Stimulated activated CD4-positive, alpha-beta T cell treated with anti-CD3 and anti-CD28 coated beads, Interleukin-12 subunit alpha, Interleukin-12 subunit beta, amount 100 ng/mL, for 48 hours (primary cell): ENCODE measurements at places on chromosomes 4 and X.

DNA sequence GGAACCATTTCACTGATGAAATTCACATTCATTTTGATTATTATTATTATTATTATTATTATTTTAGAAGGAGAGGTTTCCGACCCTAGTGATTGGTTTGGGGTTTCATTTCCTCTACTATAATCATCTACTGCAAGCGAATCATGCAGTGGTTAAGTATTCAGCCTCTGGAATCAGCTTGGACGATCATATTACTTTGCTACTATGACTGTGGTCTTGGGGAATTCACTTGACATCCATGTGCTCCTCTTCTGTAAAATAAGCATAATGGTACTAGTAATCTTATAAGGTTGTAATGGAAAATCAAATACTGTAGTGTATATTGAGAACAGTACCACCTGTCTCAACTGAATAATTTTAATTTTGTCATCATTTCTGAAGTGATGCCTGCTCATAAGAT lies 132.1 kb upstream of the SLC4A4 start:
- DNase-seq: no peak

- DNase-seq: no peak
Observed at GRCh38 chrX:1860936-1861594, 246.2 kb downstream of the ASMT start.

DNA sequence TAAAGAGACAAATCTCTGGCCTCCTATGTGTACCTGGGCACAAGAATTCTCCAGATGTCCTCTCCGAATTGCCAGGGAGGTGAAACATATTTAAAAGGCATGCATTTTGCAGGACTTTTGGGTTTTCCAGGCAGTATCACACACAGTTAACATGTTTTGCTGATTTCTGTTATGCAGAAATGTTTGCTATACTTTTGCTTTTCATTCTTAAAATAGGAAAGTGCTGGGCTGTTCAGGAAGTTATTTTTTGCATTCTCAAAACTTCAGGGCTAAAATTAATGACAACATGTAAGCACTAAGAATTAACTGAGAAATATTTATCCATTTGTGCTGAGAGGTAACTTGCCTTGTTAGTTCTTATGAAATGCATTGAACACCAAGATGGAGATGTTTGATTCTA lies 390.7 kb upstream of the CTSO start:
- no peak for DNase-seq

DNA sequence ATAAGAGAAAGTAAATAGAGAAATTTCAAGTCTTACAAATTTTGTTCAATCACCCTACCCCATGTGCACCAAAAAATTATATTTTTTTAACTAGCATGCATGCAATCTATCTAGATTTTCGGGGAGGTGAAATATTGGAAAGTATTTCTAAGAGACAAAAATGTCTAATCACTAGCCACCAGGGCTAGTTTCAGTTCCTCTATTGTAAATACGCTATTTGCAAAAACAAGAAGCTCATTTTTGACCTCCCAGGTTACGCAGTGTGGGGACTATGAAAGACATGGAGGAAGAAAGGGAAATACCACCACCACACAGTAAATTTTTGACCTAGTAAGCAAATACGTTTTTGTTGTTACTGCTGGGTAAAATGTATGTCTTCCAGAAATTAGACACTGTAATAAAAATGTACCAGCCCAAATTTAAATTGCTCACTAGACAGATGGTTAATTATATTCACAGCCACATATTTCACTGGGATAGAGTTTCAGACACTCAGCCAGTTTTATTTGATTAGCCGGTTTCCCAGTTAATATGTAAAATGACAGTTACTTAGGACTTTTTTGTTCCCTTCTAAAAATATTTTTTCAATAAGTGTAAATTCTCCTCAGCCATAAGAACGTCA lies 2.2 kb downstream of the NEXMIF start:
- no peak for DNase-seq

DNA sequence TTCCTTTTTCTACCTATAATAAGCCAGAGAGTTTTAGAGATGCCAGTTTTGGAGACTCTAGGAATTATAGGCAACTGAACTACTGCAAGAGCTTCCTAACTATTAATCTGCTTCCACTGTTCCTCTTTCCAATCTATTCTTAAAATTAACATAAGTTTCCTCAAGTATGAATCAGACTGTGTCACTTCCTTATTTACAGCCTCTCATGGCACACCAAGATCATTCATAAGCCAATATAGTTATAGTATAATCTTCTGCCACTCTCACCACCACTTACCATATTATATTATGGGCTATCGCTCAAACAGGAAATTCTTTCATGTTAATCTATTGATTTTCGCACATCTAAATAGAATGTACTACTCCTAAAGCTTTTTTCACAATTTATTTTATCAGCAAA lies 383.5 kb downstream of the STPG2 start:
- DNase-seq: no peak

- DNase-seq: no peak
Observed at GRCh38 chr4:138639018-138639741, 376.4 kb upstream of the NOCT start.

DNA sequence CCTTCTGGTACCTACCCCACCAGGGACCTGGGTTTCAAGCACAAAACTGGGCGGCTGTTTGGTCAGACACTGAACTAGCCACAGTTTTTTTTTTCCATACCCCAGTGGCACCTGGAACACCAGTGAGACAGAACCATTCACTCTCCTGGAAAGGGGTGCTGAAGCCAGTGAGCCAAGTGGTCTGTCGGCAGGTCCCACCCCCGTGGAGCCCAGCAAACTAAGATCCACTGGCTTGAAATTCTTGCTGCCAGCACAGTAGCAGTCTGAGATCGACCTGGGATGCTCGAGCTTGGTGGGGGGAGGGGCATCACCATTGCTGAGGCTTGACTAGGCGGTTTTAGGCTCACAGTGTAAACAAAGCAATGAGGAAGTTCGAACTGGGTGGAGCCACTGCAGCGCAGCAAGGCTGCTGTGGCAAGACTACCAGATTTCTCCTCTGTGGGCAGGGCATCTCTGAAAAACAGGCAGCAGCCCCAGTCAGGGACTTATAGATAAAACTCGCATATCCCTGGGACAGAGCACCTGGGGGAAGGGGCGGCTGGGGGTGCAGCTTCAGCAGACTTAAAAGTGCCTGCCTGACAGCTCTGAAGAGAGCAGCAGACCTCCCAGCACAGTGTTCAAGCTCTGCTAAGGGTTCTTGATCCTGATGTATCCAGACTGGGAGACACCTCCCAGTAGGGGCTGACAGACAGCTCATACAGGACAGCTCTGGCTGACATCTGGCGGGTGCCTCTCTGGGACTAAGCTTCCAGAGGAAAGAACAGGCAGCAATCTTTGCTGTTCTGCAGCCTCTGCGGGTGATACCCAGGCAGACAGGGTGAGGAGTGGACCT lies 223.0 kb downstream of the COX18 start:
- no peak for DNase-seq

DNA sequence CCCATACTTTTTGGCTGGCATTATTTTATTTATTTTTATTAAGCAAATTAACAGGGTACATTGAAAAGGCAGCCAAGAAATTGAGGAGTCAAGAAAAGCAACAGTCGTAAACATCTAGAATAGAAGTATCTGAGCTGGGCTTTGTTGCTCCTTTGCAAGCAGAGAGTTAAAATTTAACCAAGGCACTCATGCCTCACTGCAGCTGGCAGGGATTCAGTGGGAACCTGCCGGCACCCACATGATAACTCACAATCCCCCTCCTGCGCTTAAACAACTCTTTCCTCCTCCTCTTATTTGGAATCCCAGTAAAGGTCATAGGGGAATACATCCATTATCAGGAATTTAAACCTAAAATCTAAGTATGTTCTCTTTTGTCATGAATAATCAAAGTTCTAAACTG lies 115.5 kb downstream of the SOX3 start:
- DNase-seq: no peak

- DNase-seq: no peak
Observed at GRCh38 chr4:82450966-82451755, 20.8 kb downstream of the ENOPH1 start.

- DNase-seq: no peak
Observed at GRCh38 chr4:38292529-38292928, 332.3 kb downstream of the PTTG2 start.

GRCh38 chr4:38873290-38873944 lies 5.8 kb downstream of the FAM114A1 start:
- DNase-seq: no peak

- DNase-seq: no peak
Observed at GRCh38 chrX:134821370-134821769, 163.1 kb upstream of the PLAC1 start.

DNA sequence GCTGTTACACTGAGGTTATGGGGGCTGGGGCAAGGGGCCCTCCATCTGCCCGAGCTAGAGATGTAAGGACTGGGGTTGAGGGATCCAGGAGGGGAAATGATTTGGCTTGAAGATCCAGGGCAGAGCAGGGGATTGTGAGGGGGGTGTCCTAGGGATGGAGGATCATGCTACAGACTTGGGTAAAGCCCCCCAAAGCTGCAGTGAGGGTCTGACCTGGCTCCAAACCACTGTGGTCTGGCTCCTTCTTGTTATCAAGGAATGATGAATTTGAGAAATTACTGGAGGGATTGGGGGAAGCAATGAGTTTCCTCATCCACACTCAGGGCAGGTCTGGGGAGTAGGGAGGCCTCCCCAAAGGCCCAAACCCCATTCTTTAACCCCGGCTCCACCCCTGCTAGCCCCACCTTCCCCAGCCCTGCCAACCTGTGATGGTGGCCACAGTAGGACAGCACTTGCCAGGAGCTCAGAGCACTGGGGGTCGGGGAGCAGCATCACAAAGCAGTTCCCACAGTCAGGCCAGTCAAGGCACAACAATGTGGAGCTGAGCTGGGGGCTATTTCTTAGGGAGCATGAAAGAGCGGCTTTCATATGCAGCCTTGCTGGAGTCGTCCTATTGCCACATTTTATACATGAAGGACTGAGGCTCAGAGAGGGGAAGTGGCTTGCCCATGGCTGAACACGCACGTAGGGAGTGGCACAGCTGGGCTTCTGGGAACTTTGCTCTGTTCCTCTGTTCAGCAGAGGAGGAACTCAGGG lies 165.5 kb downstream of the EFNB1 start:
- DNase-seq: no peak

- no peak for DNase-seq
Observed at GRCh38 chr4:42501624-42502401, 104.5 kb downstream of the SHISA3 start.

DNA sequence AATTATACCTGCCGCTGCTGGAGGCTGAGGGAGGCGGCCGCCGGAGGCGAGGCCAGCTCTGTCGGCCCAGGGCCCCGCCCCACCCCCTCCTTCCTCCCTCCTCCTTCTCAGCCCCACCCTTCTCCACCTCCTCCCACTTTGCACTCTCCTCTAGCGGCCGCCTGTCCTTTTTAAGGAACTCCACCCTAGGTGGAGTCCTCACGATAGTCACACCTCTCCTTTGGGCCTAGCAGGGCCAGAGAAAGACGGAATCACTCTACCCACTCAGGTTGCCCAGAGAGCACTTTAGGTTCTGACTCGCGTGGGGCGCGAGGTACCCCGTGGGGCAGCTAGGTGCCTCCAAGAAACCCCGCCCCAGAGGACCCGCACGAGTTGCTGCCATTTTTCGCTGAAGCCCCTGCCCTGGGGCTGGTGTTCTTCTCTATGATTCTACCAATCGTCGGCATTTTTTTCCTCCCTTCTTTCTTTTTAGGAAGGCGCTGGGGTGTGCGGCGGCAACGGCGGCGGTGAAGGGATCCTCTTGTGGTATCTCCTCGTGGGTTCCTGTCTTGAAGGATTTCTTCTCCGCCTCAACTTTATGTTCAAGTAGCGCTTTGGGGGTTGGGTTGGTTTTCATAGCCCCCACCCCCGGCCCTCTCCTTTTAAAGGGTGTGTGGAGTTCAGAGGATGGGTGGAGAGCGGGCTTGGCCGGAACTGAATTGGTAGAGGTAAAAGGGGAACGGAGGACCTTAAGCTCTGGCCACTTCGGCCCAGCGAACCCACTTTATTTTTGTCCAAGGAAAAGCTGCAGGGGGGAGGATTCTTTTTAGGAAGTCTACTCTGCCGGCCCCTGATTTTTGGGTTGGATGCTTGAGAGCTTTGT lies at the start of gene KLF8:
Gene KLF8, plus strand, starts transcription at position 136 of the 862 bp plus-strand sequence. CDS start 979 bp downstream, outside the sequence.
- peak; percentile 24 for DNase-seq

GRCh38 chr4:125689805-125690204 lies 375.1 kb downstream of the FAT4 start:
- no peak for DNase-seq

GRCh38 chr4:73871511-73872310 lies 2.5 kb downstream of the CXCL1 start:
- no peak for DNase-seq

GRCh38 chr4:180060159-180060889 lies 2182.9 kb upstream of the TENM3 start:
- no peak for DNase-seq

DNA sequence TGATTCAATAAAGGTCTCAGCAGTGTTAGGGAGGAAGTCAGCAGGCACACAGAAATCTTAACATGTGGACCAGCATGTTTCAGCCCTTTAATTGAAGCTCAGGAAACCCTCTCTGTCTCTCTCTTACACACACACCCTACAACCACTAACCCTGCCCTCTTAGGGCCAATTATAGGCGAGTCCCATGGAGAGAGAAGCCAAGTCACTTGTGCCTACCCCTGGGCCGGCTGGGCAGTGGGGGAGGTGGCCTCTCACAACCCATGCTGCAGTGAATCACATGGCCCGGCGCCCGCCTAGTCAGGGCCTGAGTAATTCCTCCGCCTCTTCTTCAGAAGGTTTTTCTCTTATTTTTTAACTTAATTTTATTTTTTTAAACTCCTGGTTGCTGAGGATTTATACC lies 3.7 kb downstream of the FGD1 start:
- DNase-seq: no peak

DNA sequence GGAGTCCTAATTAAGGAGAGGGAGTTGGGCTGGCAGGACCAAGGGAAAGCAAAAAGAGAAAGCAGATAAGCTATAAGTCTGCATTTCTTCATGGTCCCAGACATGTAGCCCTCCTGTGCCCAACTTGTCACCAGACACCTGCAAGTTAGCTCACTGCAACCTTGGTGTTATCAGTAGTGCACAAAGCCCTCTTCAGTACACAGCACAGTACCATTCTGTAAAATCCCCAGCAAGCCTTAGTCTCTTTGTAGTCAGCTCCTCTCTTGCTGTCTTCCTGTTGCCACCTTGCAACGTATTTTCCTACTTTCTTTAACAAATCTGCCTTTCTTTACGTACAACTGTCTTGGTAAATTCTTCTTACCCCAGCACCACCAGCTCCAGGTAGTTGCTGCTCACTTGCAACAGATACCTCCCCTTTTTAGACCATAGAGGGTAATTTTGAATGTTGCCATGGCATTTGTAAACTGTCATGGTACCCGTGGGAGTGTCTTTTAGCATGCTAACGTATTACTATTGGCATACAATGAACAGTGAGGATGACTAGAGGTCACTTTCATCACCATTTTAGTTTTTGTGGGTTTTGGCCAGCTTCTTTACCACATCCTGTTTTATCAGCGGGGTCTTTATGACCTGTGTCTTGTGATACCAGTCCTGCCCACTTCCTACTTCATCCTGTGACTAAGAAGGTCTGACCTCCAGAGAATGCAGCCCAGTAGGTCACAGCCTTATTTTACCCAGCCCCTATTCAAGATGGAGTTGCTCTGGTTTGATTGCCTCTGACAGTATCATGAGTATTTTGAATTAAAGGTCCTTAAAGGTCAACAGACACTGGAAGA lies 28.3 kb upstream of the AP1S2 start:
- no peak for DNase-seq

GRCh38 chrX:140180585-140180984 lies 215.3 kb upstream of the CXorf66 start:
- no peak for DNase-seq
